ENCODE measurements at places on chromosomes 5 and 9.

DNA sequence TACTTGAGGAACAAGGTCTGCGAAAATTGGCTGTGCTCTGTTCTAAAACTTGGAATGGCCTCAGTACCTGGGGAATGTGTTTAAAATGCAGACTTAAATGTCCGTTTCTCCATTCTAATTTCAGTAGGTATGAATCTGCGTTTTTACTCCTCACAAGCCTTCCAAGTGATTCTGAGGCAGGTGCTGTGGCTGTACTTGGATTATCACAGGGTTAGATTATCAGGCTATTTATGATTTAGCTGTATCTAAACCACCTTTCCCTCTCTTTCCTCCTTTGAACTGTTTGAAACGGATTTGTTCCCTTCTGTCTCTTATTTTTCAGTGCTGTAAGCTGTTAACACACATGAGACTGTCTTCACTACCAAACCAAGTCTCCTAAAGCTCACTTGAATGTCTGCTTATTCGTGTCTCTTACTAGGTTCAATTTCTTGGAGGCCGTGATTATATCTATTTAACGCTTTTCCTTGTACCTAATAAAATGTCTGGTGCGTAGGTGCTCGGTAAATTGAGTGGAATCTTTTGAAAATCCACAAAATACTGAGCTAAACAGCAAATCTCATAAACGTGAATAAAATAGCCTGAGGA, 714 bp upstream of the CETN3 start:
- DNase-seq: no peak
- peaks cover 6% of the 10 kb centered on the region for H3K36me3 ChIP-seq
- peaks cover 12% of the 10 kb centered on the region for H3K4me1 ChIP-seq
- H3K4me3 ChIP-seq: no peak overlapping the region
- H3K27ac ChIP-seq: no peak overlapping the region

GRCh38 chr9:109278848-109279247, 42.0 kb downstream of the EPB41L4B start:
- H3K4me1 ChIP-seq: peaks cover 2% of the 10 kb centered on the region
- no peak overlapping the region for H3K27ac ChIP-seq
- H3K36me3 ChIP-seq: peaks cover 3% of the 10 kb centered on the region
- peaks cover 65% of the 10 kb centered on the region for H3K27me3 ChIP-seq

GRCh38 chr5:154977409-154977808, 36.1 kb upstream of the KIF4B start:
- no peak overlapping the region for H3K4me3 ChIP-seq
- H3K27me3 ChIP-seq: no peaks in the 10 kb centered on the region
- peaks cover 4% of the 10 kb centered on the region for H3K36me3 ChIP-seq
- no peak for DNase-seq
- no peaks in the 10 kb centered on the region for H3K4me1 ChIP-seq

DNA sequence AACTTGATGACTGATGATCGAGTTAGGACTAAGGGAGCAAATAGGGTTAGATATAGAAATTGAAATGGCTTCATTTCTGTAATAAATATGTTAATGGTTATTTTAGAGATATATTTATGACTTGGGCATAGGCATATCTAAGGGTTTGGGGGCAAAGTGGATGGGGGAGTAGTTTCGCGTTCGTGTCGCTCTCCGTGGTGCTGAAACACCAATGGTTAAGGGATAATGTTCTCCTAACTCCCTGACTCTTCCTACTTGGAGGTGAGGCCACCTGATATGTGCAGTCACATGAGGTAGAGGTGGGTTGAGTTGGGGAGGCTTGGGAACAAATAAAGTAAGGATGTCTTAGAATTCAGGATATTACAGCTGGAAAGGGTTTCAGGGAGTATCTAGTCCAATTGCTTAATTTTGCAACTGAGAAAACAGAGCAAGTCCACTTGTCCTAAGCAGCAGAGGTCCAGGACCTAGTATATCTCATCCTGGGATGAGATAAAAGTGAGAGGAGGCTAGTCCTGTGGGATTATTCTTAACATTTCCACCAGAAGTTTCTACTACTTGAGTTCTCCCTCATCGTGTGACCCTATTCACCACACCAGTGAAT, 44.0 kb upstream of the MAP1B start:
- no peak for DNase-seq
- no peak overlapping the region for H3K4me3 ChIP-seq
- H3K27ac ChIP-seq: no peak overlapping the region
- H3K4me1 ChIP-seq: no peaks in the 10 kb centered on the region

GRCh38 chr5:99948850-99949249, 586.3 kb upstream of the FAM174A start:
- no peaks in the 10 kb centered on the region for H3K4me1 ChIP-seq
- no peak overlapping the region for H3K27ac ChIP-seq
- H3K36me3 ChIP-seq: no peaks in the 10 kb centered on the region
- H3K27me3 ChIP-seq: no peaks in the 10 kb centered on the region

- H3K27ac ChIP-seq: no peak overlapping the region
- H3K4me3 ChIP-seq: no peak overlapping the region
- peaks cover 2% of the 10 kb centered on the region for H3K4me1 ChIP-seq
- DNase-seq: no peak
Observed at GRCh38 chr5:161803-162110, 29.5 kb upstream of the LRRC14B start.

DNA sequence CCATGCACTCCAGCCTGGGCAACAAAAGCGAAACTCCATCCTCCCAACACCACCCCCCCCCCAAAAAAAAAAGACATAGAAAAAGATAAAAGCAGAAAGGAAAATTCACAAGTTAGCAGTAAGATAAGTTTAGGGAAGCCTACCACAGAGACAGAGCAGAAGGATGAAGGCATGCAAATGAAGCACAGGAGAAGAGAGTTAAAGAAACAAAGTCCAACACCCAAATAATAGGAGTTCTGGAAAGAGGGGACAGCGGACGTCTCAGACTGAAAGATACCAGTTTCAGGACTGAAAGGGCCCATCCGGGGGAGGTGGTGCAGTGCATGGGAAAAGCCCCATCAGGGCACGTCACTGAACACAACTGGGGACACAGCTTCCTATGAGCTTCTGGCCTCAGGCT, 54.3 kb downstream of the OTULIN start:
- peaks cover 24% of the 10 kb centered on the region for H3K4me1 ChIP-seq
- H3K4me3 ChIP-seq: no peak overlapping the region
- DNase-seq: no peak
- peaks cover 3% of the 10 kb centered on the region for H3K36me3 ChIP-seq

- H3K36me3 ChIP-seq: peaks cover 2% of the 10 kb centered on the region
- H3K27me3 ChIP-seq: no peaks in the 10 kb centered on the region
- DNase-seq: no peak
- peak overlapping the region; percentile 41 for H3K4me3 ChIP-seq
- H3K4me1 ChIP-seq: peaks cover 49% of the 10 kb centered on the region
Observed at GRCh38 chr9:135898634-135899407, 8.5 kb downstream of the CAMSAP1 start.

- no peaks in the 10 kb centered on the region for H3K4me1 ChIP-seq
- no peak overlapping the region for H3K4me3 ChIP-seq
- peaks cover 34% of the 10 kb centered on the region for H3K27me3 ChIP-seq
- no peak for DNase-seq
- H3K27ac ChIP-seq: no peak overlapping the region
Observed at GRCh38 chr5:115432691-115433090, 111.9 kb downstream of the FEM1C start.

DNA sequence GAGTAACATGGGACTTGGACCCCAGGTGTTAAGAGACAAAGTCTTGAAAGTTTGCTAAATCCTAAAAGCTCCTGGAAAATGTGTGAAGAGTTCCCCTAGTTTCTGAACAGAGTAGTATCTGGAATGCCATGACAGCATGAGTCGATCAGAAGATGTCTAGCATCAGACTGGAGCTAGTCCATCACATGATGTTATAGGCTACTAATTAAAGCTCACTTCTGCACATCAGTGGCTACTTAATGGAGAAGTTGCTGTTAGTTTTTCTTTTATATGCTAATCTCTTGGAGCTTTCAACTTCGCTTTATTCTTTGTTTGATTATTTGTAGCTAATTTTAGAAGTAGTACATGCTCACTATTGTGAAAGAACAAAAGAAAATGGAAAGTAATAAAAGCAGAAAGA, 471.3 kb upstream of the KLF4 start:
- no peak for DNase-seq
- H3K4me1 ChIP-seq: no peaks in the 10 kb centered on the region
- H3K27me3 ChIP-seq: no peaks in the 10 kb centered on the region
- H3K36me3 ChIP-seq: no peaks in the 10 kb centered on the region
- no peak overlapping the region for H3K4me3 ChIP-seq

GRCh38 chr9:69175486-69175885, 1.4 kb downstream of the TJP2 start:
- H3K4me3 ChIP-seq: peak overlapping the region; percentile 90
- no peak for DNase-seq
- H3K36me3 ChIP-seq: peaks cover 6% of the 10 kb centered on the region
- H3K27ac ChIP-seq: peak overlapping the region; percentile 37
- peaks cover 47% of the 10 kb centered on the region for H3K4me1 ChIP-seq

DNA sequence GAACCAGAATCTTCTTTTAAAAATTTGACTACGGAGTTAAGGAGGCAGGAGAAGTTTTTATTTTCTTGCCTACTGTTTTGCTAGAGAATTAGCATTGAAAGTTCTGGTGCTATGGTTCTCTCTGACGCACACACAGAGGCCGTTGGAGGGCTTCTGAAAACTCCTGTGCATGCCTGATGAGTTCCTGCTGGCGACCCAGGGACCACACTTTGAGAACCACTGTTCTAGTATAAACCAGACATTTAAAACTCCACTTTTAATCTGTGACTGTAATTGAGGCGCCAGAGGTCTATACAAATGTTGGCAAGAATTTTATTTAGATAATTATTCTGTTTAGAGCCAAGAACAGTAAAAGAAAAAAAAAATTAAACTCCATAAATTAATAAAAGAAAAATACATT, 99.5 kb upstream of the OTULINL start:
- no peak overlapping the region for H3K27ac ChIP-seq
- H3K4me1 ChIP-seq: peaks cover 2% of the 10 kb centered on the region
- peaks cover 2% of the 10 kb centered on the region for H3K36me3 ChIP-seq
- H3K27me3 ChIP-seq: no peaks in the 10 kb centered on the region
- H3K4me3 ChIP-seq: no peak overlapping the region
- DNase-seq: no peak

GRCh38 chr9:133509179-133510083, 15.3 kb downstream of the MYMK start:
- H3K4me1 ChIP-seq: peaks cover 6% of the 10 kb centered on the region
- peak overlapping the region; percentile 79 for H3K27ac ChIP-seq
- no peaks in the 10 kb centered on the region for H3K36me3 ChIP-seq
- H3K4me3 ChIP-seq: peak overlapping the region; percentile 79
- H3K27me3 ChIP-seq: no peaks in the 10 kb centered on the region
- no peak for DNase-seq
